ENCODE measurements at places on chromosomes 11 and 22. TPM values are rescaled to one million over a fixed set of nuclear protein-coding genes. Genes with fewer than 3 reads are reported as not detected.

- DNase-seq: no peak
Observed at GRCh38 chr11:45518833-45519535, 146.4 kb downstream of the CHST1 start.

DNA sequence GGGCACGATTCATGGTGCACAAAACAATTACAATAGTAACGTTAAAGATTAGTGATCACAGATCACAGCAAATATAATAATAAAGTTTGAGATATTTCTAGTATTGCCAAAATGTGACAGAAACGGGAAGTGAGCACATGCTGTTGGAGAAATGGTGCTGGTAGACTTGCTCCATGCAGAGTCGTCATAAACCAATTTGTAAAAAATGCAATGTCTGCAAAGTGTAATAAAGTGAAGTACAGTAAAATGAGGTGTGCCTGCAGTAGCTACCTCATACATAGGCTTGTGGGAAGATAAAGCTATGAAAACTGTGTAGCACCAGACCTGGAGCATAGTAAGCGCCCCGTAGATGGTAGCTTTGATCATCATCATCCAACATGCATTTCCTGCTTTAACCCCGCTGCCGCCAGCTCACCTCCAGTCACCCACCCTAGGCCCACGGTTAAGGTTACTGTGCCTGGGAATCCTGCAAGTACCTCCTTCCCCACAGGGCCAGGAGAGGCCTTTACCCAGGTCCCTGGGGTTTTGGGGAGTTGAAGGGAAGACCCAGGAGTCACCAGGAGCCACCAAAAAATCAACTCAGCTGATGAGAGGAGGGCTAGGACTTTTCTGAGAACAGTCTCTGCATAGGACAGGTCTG is 59.2 kb downstream of the MYO7A start:
- no peak for DNase-seq

GRCh38 chr11:104324276-104324675 is 160.3 kb upstream of the PDGFD start:
- DNase-seq: no peak

DNA sequence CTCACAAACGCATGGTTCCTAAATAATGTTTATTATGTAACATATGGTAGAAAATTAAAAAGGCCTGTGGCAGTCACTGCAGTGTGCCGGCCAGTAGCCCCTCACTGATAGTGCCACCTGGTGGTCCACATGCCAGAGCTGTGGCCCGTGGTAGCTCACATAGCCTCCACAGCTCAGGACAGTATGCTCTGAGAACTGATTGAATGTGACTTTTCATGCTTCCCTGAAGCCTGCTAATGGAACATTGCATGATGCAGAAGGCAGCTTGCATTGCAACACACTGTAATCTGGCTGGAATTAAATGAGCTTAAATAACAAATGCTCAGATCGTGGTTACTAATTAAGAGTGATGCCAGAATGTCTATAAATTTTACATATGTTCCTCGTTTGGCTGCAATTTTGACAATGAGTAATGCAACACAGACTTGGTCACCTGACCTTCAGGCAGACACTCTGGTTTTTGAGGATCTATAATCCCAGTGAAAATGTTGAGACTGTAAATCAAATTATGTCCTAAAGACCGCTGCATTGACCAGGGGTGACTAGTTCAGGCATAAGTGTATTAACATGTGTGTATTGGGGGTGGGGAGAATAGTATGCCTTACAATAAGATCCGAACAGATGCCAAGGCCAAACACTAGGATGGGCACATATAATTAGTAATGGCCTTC is 566.4 kb downstream of the METTL15 start:
- DNase-seq: no peak

DNA sequence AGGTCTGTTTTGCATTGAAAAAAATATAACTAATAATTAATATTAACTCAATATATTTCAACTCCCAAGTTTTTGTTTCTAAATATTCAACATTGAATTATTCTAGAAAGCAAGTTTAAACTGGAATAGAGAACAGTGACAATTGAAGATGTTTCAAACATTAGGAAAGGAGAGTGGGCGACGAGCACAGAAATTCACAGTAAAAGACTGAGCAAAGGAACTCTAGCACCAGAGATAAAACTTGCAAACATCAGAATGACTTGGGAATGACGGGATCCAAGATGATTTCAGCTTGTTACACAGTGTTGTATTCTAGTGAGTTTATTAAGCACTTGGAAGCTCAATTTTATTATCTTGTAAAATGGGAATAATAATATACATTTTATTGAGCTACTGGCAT is 56.6 kb upstream of the CNTN5 start:
- no peak for DNase-seq

DNA sequence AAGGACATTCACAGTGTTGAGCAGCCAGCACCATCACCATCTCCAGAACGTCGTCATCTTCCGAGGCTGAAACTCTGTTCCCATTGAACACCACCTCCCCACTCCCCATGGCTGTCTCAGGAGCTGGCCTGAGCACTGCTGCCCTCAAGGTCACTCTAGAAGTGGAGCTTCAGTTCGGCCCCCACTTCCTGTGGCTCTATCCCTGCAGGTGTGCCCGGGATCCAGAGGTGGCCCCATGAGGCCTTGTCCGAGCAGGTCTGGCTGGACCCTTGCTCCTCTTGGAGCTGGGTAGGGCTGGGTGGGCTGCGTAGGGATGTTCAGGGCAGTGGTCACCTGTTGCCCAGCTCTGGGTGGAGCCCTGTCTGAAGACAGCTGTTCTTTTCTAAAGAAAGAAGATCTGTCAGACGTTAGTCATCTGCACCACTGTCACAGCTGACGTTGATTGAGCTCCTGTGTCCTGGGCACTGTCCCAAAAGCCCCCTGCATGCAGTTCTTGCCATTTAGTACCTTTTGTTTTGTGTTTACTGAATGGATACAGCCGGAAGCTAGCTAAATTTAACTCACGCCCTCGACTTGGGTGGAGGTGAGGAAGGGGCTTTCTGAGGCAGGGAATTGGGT is 75.5 kb upstream of the CLDN5 start:
- DNase-seq: no peak

DNA sequence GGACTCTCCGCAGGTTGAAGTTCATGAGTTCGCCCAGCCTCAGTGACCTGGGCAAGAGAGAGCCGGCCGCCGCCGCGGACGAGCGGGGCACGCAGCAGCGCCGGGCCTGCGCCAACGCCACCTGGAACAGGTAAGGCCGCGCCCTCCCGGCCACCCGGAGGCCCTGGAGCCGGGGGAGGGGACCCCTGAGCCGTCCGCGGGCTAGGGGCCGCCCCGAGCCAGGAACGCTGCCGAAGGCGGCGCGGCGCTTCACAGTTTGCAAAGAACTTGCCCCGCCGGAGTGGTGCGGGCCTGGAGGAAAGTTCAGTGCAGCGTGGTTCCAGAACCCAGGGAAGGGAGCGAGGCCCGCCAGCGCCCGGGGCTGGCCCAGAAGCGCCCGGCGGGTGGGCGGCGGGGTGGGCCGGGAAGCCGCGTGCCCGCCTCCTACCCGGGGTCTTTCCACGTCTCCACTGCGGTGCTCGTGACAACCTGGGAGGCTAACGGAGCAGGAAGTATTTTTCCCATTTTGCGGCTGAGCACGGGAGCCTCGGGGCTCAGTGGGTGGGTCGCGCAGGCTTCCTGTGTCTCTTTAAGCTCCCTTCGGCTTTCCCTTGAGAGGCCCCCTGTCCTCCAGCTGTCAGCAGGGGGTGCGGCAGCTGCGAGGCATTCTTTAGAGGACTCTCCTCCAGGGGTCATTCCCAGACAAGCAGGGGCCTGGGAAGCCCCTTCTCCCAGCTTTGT is 635 bp downstream of the PRR5 start:
- no peak for DNase-seq

DNA sequence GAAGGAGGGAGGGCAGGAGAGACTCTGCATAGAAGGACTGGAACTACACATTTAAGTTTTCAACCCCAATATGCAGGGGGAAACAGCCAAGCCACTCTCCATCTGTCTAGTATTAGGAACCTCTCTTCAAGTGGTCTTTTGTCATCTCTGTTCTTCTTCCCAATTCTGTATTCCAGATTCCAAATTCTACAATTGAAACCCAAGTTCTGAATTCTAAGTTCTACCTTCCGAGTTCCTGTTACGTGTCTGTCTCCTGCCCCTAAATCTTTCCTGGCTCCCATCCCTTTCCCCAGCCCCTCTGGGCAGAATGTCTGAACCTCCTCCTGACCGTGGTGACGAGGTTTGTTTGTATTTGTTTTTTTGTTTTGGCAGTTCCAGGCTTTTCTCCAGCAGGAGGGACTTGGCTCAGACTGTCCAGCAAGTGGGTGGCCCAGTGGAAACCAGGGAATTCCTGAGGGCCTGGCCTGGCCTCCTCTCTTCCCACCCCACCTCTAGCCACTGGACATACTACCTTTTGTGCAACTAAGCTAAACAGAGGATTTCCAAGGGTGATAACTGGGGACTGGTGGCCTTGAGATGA is 1.6 kb upstream of the THOC5 start:
- DNase-seq: peak; percentile 26

DNA sequence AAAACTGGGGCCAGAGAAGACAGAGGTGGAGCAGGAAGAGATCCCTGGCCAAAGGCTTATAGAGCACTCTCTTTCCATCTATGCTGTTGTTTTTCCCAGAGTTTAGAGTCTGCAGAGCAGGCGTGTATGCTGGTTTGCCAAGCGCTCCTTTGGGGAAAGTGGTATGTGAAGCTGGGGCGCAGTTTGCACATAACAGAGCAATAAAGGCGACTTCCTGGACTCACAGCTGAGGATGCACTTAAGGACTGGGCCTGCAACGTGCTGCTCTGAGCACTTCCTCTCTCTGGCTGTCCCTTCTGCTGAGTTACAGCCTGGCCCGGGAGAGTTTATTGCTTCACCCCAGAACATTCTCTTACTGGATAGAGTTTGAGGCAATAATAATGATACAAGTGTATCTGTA is 41.7 kb downstream of the THAP12 start:
- DNase-seq: peak; percentile 94

DNA sequence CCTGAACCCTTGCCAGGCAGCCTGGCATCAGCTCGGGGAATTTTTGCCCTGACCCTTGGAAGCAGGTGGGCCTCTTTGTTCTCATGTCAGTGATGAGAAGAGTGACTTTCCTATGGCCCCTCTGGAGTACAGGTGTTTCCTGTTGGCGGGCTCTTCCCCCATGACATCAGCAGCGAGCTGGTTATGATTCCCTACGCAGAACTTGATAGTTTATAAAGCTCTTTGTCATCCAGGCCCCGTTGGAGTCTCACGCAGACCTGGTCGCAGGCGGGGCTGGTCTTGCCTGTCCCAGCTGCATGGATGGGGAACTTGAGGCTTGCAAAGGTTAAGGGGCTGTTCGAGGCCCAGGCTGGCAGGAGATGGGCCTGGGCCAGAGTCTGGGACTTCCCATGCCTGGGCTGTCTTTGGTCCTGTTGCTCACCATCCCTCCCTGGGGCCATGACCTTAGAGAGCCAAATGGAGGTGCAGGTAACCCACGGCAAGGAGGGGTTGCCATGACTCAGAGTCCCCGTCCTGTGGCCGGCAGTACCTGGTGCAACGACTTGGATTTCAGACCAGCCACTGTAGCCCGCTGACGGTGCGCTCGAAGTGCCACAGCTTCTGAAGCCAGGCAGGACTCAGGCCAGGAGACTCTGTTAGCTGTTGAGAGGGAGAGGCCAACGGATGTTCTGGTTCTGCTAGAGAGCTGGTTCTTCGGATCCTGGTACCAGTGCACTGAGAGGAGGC is 45.9 kb upstream of the PPP6R3 start:
- no peak for DNase-seq

DNA sequence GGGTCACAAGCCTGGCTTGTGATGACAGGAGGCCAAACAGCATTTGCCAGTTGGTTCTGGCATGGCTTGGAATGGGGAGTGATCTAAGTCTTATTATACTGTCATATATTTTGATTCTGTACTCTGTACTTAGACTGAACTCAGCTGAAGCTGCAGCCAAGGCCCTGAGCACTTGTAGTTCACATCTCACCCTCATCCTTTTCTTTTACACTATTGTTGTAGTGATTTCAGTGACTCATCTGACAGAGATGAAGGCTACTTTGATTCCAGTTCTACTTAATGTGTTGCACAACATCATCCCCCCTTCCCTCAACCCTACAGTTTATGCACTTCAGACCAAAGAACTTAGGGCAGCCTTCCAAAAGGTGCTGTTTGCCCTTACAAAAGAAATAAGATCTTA is 843 bp downstream of the OR56B1 start:
- DNase-seq: no peak

GRCh38 chr11:134483291-134483690 is 71.2 kb upstream of the B3GAT1 start:
- no peak for DNase-seq

GRCh38 chr11:82995235-82995634 is 76.5 kb downstream of the RAB30 start:
- peak; percentile 62 for DNase-seq

GRCh38 chr11:67507242-67507863 is 609 bp downstream of the CDK2AP2 start:
- no peak for DNase-seq

GRCh38 chr11:65423516-65424204 is 1.1 kb downstream of the NEAT1 start:
- DNase-seq: no peak

DNA sequence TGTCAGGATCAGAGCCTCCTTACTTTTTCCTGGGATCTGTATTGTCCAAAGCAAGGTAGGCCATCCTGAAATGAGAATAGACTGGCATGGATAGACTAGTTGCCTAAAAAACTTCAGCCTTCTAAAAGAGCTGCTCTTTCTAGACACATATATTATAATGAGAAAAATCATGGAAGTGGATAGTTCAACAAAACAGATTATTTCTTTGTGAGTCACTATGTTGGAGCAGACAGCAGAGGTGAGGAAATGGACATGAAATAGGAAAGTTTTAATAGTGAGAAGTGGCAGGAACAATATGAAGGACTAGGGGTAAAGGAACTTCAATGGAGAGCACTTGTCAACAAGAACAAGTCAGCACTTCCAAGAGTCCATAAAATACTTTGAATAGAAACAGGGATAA is 101.9 kb upstream of the ANO3 start:
- DNase-seq: no peak

DNA sequence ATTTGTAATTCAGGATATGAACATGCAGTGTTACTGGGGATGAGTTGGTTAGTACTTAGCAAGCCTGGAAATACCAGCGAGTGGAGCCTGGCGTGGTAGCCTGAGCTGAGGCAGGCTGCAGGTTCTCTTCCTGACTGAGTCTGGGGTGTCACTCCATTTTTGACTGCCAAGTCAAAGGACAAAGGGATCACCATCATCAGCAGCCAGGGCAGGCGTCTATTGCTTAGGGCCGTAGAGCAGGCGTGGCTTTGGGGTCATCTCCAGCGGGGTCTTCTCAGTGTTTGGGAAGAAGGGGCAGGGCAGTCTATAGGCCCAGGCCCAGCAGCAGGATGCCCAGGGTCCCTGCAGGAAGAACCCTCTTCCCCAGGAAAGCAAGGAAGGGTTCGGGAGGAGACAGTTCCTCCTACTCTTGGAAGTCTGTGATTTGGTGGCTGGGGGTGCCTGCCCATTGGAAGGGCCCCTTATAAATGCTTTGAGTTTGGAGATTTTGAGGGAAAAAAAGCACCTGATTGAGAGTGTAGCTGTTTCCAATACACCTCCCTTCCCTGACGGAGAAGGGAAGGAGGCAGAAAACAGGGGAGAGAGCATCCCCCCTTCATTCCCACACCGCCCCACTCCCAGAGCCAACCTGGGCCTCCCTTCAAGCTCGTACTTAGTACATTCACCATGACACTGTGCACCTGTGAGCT is 51.5 kb upstream of the SPATA19 start:
- no peak for DNase-seq

GRCh38 chr22:26751217-26751616 is 93.8 kb downstream of the MIAT start:
- DNase-seq: no peak

Gene MALAT1
- 200 TPM for polyA plus RNA-seq

Gene ANO1
- polyA plus RNA-seq: 6.3 TPM

Gene APOL6
- polyA plus RNA-seq: 1.3 TPM

Gene DCPS
- 19.1 TPM for polyA plus RNA-seq

Gene KRTAP5-1
- polyA plus RNA-seq: 2.5 TPM

Gene OR51B2
- not detected for polyA plus RNA-seq

Gene SYT8
- polyA plus RNA-seq: 0.54 TPM

Gene CBLIF
- not detected for polyA plus RNA-seq

Gene OVOL1
- not detected for polyA plus RNA-seq

Gene CHRNA10
- 5.7 TPM for polyA plus RNA-seq
